IMR-90 (cell line): ENCODE measurements at places on chromosomes 4 and X. TPM values are rescaled to one million over a fixed set of nuclear protein-coding genes. Genes with fewer than 3 reads are reported as not detected.

SOWAHB gene
- not detected in 2 replicates for polyA plus RNA-seq

PDGFRA gene
- 50.0 and 60.8 TPM in 2 replicates for polyA plus RNA-seq

TCEAL2 gene
- not detected in 2 replicates for polyA plus RNA-seq

VCX2 gene
- polyA plus RNA-seq, result not detected in 2 replicates

FABP2 gene
- not detected in 2 replicates for polyA plus RNA-seq

USP17L18 gene
- not detected in 2 replicates for polyA plus RNA-seq

DNA sequence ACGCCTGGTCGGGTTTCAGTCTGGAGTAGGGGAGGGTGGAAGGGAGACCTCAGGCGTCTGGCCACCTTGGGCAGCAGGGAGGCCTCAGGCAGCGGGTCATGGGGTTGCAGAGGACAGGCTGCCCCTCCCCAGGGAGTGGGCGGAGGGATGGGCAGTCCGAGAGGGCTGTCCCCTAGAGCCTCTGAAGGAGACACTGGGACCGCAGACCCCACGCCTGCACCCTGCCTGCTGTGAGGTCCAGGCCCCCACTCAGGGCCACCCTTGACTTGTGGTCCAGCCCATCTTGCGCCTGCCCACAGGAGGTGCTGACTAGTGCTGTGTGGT, 16.5 kb downstream of the FGFRL1 start:
- DNase-seq, result no peak

- DNase-seq, result no peak
Measured at GRCh38 chr4:161097821-161098220, 1066.0 kb downstream of the FSTL5 start.

DNA sequence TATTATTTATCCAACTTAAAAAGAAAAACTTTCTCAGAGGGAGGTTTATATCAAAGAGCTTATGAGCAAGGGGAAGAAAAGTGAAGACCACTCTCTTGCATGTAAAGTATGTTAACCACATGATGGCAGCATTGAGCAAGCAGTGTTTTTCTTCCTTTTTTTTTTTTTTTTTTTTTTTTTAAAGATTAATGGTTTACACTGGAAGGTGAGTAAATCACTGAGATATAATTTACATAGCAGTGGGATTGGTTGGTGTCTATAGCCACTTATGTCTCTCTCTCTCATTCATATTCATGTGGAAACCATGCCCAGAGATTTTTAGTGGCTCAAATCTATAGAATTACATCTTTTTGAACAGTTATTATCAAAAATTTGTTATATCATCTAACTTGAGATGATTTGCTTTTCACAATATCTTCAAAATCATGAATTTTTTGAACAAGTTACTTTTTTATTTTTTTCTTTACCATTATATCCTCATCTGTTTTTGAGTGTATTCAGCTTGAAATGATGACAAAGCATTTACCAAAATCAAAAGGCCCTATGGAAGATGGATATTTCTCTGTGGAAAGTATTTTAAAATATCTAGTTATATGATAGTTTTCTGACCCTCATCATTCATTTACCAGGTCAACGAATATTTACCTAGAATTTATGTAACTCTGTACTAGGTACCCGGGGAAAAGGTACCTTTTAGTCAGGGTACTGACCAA, 31.6 kb downstream of the MTHFD2L start:
- DNase-seq, result peak; percentile 55

DNA sequence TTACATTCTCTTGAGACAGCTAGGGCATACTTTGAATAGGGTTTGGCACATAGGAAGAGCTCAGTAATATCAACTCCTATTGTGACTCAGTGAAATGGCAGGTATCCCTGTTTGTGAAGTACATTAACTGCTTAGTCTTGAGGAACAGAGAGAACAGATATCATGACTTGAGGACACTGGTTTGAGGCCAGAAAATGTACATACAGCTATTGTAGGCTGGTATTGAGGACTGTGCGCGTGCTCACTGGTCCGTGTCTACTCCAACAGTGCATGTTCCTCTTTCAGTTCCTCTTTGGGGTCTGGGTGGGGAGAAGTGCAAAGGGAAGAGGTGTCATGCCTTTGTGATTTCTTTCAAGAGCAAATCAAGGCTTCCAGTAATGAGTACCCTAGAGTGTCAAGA, 34.6 kb upstream of the TBC1D9 start:
- peak; percentile 5 for DNase-seq

DNA sequence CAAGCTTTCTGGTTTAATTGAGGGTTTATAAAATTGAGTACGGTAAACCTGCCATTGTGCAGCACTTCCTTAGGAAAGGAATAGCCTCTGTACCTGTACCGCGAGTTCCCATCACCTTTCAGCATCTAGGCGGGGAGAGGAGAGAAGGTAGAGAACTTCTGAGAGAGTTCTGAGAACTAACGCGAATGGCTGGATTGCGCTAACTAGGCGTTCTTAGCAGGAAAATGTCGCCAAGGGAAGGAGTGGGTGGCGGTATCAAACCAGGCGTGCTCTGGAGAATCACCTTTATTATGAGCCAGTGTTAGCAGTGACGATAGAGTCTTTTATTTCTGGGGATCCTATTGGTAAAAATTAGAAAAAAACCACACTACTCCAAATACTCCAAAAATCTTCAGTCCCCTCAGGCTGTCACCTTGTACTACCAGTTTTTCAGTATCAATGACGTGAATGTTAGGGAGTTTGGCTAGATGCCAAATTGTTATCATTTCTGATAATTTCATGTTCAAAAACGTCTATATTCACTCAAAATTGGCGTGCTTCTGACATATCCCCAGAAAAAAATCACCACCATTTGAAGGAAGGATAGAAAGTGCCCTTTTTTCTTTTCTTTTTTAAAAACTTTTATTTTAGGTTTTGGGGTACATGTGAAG, 1.4 kb downstream of the UGT8 start:
- no peak for DNase-seq

DNA sequence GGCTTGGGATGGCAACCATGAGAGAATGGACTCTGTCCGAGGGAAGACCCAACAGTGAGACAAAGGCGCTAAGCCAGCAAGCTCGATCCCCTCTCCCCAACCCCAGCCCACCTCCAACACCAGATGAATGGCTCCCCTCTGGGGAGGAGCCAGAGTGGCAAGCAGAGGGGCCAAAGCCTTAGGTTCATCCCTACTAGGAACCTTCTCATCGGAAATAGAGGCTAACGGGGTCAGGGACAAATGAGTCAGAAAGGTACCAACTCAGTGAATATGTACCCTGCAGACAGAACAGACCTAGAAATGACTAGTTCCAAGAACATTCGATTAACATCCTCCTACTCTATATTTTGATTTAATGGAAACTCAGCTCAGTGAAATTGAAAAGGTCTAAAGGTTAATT, 73.9 kb downstream of the NSG1 start:
- no peak for DNase-seq

DNA sequence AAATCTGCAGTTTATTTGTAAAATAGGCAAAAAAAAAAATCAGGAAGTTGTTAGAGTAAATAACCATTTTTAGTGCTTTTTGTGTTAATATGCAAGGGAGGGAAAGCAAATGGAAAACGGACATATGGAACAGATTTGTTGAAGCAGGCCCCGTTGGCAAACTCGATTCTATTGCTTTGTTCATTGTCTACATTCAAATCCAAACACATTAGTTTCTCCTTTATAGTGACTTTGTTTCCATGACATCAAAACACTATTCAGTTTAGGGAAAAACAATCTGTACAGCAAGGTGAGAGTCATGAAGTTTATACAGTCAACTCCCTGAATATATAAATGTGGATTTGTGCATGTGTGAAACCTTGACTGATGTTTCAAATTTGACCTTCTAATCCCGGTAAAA, 142.2 kb downstream of the FAM47A start:
- DNase-seq, result no peak

- DNase-seq, result no peak
Measured at GRCh38 chrX:40299641-40300046, 201.9 kb upstream of the BCOR start.

- peak; percentile 21 for DNase-seq
Measured at GRCh38 chr4:39045827-39046221, 13.6 kb upstream of the TMEM156 start.

DNA sequence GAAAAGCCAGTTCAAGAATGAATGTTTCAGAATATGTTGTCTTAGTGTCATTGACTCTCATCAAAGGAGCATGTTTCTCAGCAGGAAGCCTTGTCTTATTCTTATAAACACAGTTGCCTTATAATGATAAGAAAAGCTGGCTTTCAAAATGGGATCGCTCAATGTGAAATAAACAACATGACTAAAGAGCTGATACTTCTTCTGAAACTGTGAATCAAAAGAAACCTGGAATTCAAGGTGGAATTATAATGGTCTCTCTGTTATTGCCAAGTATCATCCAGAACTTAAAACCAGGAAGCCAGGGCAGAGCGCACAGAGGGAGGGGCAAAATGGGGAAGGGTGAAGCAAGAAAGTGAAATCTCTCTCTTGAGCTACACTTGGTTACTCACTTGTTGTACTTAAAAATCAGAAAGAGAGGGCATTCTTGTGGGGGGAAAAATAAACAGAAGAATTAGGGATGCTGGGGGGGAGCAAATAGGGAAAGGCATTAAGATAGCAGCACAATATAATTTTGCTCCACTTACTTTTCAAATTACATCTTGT, 270.0 kb downstream of the MAPK10 start:
- peak; percentile 10 for DNase-seq

- DNase-seq, result no peak
Measured at GRCh38 chr4:120874792-120875774, 47.4 kb downstream of the PRDM5 start.

DNA sequence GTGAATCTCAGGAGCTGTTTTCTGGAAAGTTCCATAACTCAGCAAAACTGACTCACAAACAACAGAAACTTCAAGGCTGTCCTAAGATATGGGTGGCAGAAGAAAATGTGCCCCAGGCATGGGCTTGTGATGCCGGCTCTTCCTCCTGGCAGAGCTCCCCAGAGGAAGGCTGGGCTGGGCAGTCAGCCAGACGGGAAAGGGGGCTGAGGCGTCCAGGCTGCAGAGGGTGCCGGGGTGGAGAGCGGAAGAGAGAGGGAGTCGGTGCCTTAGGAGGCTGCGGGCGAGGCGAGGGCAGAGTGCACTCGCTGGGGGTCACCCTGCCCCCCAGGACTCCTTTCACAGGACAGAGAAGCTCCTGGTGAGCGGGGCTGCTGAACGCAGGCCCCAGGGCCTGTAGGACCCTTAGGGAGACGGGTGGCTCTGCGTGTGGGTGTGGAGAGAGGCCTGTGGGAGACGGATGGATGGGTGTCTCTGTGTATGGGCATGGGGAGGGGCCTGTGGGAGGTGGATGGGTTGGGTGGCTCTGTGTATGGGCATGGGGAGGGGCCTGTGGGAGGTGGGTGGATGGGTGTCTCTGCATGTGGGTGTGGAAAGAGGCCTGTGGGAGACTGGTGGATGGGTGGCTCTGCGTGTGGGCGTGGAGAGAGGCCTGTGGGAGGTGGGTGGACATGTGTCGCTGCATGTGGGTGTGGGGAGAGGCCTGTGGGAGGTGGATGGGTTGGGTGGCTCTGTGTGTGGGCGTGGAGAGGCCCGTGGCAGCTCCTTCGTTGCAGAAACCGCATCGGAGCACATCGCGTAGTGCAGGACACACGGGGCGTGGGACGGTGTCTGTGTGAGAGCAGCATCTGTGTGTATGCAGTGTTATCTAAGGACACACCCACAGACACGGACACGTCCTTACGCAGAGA, 15.9 kb downstream of the PCGF3 start:
- no peak for DNase-seq

DNA sequence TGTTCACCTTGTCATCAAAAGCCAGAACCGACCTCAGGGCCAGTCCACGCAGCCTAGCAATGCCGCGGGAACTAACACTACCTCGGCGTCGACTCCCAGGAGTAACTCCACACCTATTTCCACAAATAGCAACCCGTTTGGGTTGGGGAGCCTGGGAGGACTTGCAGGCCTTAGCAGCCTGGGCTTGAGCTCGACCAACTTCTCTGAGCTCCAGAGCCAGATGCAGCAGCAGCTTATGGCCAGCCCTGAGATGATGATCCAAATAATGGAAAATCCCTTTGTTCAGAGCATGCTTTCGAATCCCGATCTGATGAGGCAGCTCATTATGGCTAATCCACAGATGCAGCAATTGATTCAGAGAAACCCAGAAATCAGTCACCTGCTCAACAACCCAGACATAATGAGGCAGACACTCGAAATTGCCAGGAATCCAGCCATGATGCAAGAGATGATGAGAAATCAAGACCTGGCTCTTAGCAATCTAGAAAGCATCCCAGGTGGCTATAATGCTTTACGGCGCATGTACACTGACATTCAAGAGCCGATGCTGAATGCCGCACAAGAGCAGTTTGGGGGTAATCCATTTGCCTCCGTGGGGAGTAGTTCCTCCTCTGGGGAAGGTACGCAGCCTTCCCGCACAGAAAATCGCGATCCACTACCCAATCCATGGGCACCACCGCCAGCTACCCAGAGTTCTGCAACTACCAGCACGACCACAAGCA, 898 bp downstream of the UBQLN2 start:
- DNase-seq, result peak; percentile 49

- DNase-seq, result no peak
Measured at GRCh38 chr4:88753658-88754571, 56.3 kb upstream of the NAP1L5 start.

GRCh38 chrX:50470103-50471031, at the start of gene DGKK:
Gene DGKK, minus strand, starts transcription at chrX:50470825. Its CDS starts 147 bp downstream, at chrX:50470678.
- DNase-seq, result no peak
